K562 (cell line): ENCODE measurements at places on chromosomes 4 and X. TPM values are rescaled to one million over a fixed set of nuclear protein-coding genes. Genes with fewer than 3 reads are reported as not detected.
A peak's percentile ranks its signal among the peaks of the same experiment; 100 is the strongest.

The TFDP3 gene
- not detected in 2 replicates for polyA plus RNA-seq

GRCh38 chrX:101708163-101708562 lies 48.5 kb upstream of the ARMCX2 start:
- no peak for DNase-seq

GRCh38 chr4:145525291-145525740 lies 43.7 kb downstream of the SMAD1 start:
- no peak for DNase-seq

GRCh38 chr4:153641532-153641931 lies 42.5 kb upstream of the TLR2 start:
- DNase-seq = no peak

DNA sequence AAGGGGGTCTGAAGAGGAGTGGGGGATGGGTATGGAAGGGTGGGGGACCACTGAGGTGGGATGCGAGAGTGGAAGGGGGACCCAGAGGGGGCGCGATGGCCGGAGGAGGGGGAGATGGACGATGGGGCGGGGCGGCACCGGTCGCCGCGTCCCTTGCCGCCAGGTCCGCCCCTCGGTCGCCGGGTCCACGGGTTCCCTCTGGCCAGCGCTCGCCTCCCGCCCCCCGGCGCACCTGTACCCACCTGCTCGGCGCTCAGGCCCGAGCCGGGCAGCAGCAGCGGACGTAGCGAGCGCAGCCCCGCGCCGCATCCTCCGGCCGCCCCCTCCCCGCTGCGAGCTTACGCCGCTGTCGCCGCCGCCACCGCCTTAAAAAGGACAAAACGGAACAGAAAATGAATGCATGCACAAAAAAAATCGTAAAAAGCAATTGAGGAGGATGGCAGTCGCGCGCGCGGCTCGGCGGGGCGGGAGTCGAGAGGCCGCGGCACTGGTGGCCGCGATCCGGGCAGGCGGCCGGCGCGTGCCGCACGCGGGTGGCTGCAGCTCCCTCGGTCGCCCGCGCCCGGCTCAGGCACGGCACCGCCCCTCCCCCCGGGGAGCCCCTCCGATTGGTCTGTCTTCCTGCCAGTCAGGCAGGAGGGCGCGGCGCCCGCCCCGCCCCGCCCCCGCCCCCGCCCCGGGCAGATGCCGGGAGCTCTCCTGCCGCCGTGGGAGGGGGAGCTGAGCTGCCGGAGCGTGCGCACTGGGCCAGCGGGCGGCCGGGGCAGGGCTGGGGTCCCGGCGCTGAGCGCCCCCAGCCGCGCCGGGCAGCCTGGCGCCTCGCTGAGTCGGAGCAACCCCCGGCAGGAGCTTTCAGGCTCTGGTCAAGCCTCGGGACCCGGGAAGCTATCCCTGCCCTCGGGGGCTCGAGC lies at the start of gene JAKMIP1:
Gene JAKMIP1 (minus strand): TSS at position 539 of the 911 bp plus-strand sequence. CDS start 87,699 bp downstream, outside the sequence.
- peak; percentile 84 for DNase-seq

DNA sequence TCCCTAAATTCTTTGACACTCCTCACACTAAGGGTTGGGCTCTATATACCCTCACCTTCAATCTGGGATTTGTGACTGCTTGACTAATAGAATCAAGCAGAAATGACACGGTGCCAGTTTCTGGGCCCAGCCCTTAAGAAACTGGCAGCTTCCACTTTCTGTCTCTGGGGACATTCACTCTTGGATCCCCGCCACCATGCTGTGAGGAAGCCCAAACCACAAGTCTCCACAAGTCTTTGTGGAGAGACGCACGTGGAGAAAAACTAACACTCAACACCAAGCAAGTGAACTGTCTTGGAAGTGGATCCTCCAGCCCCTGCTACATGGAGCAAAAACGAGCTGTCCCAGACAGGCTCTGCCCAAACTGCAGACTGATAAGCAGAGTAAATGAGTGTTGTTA lies 1.1 kb upstream of the EDNRA start:
- no peak for DNase-seq

The ZNF185 gene
- polyA plus RNA-seq = 0.35 and 0.38 TPM in 2 replicates

The MAGED4 gene
- polyA plus RNA-seq = not detected in 2 replicates

DNA sequence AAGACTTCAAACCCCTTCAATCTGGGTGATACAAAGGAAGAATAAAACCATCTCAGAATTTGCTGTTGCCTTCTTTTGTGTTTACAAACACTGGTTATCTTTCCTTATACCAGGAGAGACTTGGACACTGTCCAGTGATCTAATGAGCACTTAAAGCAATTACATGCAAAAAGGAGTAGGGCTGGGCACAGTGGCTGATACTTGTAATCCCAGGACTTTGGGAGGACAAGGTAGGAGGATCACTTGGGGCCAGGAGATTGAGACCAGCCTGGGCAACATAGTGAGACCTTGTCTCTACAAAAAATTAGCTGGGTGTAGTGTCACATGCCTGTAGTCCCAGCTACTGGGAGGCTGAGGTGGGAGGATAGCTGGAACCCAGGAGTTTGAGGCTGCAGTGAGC lies 95.7 kb upstream of the DRD5 start:
- DNase-seq = no peak
